ENCODE measurements at places on chromosomes 1 and 21.

DNA sequence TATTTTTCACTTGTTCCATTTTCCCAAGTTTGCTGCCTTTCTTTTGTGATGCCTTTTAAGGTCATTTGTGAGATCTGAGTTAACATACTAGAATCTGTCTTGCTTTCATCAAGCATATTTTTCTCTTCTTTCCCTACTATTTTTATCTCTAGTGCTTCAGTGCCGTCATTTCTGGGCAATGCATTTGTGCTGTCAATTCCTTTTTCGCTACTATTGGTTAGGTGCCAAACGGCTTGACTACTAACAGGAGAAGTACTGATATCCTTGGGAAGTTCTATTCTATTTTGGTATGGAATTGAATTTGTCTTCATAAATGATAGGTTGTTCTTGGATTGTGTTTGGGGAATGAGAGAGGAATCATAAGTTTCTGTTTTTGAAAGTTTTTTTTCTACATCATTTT is 42.2 kb downstream of the LRRC53 start:
- no peak for DNase-seq

- DNase-seq = no peak
These were observed 55.5 kb upstream of the ZC3H11B start for GRCh38 chr1:219668446-219668845.

- no peak for DNase-seq
These were observed 634.6 kb downstream of the SMYD3 start for GRCh38 chr1:245872475-245872874.

DNA sequence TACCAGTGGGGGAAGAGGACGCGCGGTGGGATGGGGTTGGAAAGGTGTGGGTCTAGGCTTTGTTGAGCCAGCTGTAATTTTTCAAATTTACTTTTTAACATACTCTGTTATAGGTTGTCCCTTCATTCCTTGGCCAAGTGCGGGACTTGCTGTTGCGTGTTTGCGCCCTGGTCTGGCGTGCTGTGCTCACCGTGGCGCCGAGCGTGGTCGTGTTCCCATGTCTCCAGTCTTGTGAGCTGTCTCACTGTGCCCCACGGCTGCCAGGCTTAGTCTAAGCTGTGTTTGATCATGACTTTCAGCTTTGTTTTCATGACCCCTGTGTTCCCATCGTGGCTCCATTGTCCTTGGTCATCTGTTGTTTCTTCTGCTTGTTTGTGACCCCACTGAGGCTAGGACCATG is 26.0 kb downstream of the TRAPPC10 start:
- no peak for DNase-seq

DNA sequence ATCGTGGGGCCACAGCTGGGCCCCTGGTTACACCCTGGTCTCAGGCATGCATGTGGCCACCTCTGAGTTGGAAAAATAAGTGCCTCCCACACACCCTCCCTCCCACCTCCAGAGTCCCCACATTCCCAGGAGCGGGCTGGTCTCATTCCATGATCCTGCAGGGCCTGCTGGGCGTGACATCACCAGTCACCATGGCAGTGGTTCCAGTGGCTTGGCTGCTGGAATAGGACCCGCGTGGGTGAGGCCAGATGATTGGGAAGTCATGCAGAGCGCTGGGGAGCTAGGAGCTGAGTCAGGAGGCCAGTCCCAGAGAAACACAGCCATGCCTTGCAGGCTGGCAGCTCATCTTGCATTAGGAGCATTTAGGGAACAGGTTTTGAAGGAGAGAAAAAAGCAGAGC is 125.4 kb upstream of the TMEM51 start:
- peak; percentile 51 for DNase-seq

DNA sequence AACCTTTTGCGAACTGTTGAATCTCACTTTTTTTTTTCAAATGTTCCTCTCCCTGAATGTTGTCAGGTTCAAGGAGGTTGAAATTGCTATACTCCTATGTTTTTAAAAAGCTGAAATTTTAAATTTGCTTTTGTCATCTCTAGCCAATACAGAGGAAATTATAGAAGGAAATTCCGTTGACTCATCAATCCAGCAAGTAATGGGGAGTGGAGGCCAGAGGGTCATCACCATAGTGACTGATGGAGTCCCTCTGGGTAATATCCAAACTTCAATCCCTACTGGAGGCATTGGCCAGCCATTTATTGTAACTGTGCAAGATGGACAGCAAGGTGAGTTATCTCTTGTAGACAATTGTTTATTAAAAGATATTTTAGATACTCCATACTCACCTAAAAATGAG is 36.3 kb downstream of the GABPB2 start:
- no peak for DNase-seq

DNA sequence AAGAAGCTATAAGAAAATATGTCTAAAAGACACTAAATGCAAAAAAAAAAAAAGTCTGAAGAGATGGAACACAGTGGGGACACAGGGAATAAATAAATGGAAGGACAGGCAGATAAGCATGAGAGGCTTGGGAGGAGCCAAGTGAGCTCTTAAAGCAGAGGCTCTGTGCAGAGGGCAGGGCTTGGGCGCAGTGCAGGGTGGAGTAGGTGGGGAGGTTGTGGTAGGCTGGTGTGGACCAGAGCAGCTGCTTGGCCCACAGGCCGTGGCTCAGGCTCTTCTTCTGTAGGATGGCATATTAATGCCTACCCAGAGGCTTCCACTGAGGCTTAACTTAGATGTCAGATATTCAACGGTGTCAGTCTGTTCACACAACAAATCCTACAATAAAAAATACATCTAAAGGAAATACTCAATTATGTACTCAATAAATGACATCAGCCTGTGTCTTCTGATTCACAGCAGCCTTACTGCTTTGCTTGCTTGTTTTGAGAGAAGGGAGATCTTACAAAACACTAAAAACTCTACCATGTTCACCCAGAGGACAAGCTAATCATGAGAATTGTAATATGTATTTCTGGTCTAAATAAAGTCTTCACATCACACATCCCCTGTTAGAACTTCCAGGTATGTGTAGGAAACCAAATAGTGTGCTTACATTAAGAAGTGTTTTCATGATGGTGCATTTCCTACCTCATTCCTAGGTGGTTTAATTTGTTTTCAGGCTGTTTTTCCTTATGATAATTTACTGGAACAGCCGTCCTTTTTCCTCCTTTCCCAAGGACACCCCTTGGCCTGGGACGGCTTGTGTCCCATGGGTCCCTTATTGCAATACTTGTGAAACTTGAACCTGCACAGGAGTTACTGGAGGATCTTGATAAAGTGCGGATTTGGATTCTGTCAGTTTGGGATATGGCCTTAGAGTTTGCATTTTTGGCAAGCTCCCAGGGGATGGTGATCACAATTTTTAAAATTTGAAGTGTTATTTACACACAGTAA is 24.9 kb downstream of the DIP2A start:
- no peak for DNase-seq

- DNase-seq = no peak
These were observed 94.8 kb downstream of the DAB1 start for GRCh38 chr1:57329001-57329527.

DNA sequence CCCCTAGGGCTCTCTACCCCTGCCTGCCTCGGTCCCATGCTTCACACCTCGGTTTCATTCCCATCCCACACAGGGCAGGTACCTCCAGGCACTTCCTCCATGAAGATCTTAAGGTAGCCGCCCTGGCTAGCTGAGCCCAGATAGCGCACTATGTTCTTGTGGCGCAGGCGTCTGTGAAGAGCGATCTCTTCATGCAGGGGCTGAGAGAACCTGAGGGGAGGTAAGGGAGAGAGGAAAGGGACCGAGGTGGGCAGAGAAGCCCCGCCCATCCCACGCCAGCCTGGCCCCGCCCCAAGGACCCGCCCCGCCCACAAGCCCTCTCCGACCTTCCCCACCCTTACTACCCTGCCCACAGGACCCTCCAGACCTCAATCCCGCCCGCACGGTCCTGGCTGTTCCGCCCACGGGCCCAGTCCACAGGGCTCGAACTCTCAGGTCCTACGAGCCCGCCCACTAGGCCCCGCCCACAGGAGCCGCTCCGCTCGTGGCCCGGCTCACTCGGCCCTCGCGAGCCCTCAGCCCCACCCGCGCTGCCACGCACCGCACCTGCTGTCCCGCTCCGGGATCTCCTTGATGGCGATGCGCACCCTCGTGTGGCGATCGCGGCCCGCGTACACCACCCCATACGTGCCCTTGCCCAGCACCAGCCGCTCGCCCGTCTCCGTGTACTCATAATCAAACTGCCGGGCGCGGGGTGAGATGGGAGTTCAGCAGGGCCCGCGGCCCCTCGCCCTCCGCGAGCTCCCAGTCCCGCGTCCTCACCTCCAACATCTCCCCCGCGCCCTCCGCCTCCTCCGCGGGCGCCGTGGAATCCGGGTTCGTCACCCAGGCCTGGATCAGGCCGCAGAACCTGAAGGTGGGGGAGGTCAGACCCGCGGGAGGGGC is 6.4 kb downstream of the MAP3K6 start:
- no peak for DNase-seq

GRCh38 chr1:108961198-108961597 is 2.1 kb downstream of the CLCC1 start:
- no peak for DNase-seq

- no peak for DNase-seq
These were observed 16.5 kb downstream of the DR1 start for GRCh38 chr1:93362237-93362636.

DNA sequence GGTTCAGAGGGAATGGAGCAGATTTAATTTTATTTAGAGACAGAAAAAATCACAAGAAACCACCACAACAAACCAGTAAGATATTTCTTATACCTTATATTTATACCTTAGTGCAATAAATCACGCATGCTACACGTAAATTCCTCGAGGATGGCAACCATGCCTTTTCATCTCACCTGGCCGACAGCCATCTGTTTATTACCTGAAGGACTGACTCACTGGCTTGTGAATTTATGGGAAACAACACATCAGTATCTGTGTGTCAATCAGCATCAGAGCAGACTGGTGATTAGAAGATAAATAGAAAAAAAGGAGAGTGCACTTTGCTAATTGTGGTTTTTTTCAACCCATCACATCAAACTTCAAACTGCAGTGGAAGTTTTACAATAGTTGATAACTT is 58.4 kb downstream of the S1PR1 start:
- DNase-seq = no peak

- DNase-seq = no peak
These were observed 45.2 kb downstream of the SLC44A3 start for GRCh38 chr1:94865360-94865759.

- DNase-seq = peak; percentile 42
These were observed 66.9 kb upstream of the LRIF1 start for GRCh38 chr1:111030590-111030989.

GRCh38 chr1:11695861-11696260 is 4.4 kb downstream of the DRAXIN start:
- DNase-seq = no peak

- DNase-seq = no peak
These were observed 516.7 kb downstream of the NPHP4 start for GRCh38 chr1:5475572-5475971.

DNA sequence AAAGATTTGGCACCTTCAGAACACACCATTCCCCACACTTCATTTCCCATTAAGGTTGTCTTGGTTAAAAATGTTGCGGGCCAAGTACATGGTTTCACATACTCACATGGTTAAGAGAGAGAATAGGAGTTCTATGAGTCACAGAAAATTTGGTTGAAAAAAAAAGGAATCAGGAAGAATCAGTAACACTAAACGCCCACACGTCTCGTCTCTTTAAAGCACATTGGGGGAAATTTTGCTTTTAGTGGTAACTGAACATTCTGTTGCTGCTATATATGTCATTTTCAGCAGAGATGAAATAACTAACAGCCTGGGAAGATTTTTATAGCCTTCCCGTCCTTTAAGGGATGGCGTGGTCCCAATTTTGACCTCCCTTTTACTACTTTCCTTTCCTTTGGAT is 132.9 kb upstream of the ERG start:
- DNase-seq = no peak

- peak; percentile 25 for DNase-seq
These were observed 9.3 kb downstream of the KIF21B start for GRCh38 chr1:201013991-201014815.

- DNase-seq = no peak
These were observed 839.1 kb upstream of the ADGRL2 start for GRCh38 chr1:80961464-80962190.

GRCh38 chr1:180586671-180587155 is 27.9 kb downstream of the OVAAL start:
- peak; percentile 62 for DNase-seq

DNA sequence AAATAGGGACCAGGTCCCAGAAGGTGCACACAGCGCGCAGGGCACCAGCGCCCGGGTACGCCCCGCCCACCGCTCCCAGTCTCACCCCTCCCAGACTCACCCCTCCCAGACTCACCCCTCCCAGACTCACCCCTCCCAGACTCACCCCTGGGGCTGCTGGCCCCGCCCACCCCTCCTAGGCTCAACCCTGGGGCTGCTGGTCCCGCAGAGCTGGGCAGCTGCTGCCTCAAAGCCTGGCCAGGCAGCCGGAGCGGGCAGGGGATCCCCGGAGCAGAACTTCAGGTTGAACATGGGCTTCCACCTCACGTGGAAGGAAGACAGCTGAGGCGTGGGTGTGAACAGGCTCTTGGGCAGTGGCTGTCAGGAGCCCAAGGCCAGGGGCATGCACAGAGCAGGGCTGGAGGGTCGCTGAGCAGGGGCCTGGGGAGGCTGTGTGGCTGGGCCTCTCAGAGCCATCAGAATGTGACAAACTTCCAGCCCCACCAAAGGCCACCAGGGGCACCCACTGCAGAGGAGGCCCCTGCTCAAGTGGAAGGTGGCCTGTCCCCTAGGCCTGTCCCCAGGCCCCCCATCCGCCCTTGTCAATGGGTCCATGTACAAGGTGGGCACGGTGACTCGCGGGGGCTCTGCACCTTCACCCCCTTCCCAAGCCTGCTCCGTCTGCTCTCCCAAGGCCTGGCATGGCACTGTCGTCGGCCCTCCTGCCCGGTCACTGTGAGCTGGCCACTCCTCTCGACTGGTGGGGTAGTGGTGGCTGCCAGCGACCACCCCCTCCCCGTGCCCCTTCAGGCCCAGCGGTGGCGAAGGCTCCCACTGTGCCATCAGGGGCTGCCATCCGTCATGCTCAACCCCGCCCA is 20.4 kb upstream of the SUMO3 start:
- DNase-seq = no peak

GRCh38 chr1:99855914-99856450 is 5.8 kb downstream of the AGL start:
- no peak for DNase-seq

- DNase-seq = peak; percentile 37
These were observed 5.1 kb upstream of the CSRP1 start for GRCh38 chr1:201511941-201512539.

DNA sequence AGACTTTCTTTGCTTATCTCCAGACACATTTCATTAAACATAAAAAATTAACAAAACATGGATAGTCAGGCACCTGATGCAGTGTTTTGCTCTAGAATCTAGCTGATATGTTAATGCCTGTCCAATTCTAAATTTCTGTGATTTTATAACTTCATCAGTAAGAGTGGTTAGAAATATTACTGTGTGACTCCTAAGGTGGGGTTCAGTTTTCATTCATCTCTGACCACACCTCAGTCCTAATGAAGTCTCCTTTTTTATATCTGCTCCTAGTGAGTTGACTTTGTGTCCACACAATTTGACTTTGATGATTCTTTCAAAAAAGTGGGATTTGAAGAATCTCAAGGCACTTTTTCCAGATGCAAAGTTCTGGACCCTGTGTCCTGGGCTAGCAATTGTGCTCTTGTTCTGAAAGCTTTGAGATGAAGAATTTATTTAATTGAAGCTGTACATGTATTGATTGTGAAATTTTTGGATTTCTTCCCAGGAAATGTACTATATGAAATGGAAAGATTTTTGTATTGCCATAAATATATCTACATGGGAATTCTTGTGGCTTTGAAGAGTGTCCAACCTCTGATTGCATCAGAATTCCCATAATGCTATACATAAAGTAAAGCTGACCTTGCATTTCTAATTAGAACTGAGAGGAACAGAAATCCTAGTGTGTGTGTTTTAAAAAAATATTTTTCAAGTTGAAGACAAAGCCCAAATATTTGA is 111.2 kb downstream of the GIPC2 start:
- DNase-seq = no peak

Measured in adrenal gland (tissue), 19 donors.